Cardiac atrium fibroblast (primary cell): ENCODE measurements at places on chromosomes 1 and 21. TPM values are rescaled to one million over a fixed set of nuclear protein-coding genes. Genes with fewer than 3 reads are reported as not detected.

The PKP1 gene
- 0.18 and 0.32 TPM in 2 replicates for total RNA-seq

The GPX7 gene
- total RNA-seq, result 15.9 and 22.0 TPM in 2 replicates

The PEAR1 gene
- total RNA-seq, result 16.7 and 19.3 TPM in 2 replicates

The PTPRF gene
- total RNA-seq, result 48.9 and 58.5 TPM in 2 replicates

The ZSWIM5 gene
- total RNA-seq, result under 0.01 and 0.16 TPM in 2 replicates

The CLCA2 gene
- under 0.01 and 0.16 TPM in 2 replicates for total RNA-seq

The SELENBP1 gene
- 65.3 and 69.2 TPM in 2 replicates for total RNA-seq

The SYNC gene
- 31.2 and 45.2 TPM in 2 replicates for total RNA-seq

The TPTE gene
- total RNA-seq, result not detected in 2 replicates

The LRRC38 gene
- not detected in 2 replicates for total RNA-seq

The TTLL10 gene
- total RNA-seq, result not detected in 2 replicates

The INAVA gene
- not detected in 2 replicates for total RNA-seq

The DENND2C gene
- 0.54 and 1.9 TPM in 2 replicates for total RNA-seq

The NBPF10 gene
- 1.9 and 2.5 TPM in 2 replicates for total RNA-seq

The CRNN gene
- not detected in 2 replicates for total RNA-seq

The LRRC71 gene
- not detected in 2 replicates for total RNA-seq

The ANGPTL3 gene
- not detected in 2 replicates for total RNA-seq

The ASAP3 gene
- 37.7 and 41.9 TPM in 2 replicates for total RNA-seq

The RALGPS2 gene
- total RNA-seq, result 15.9 and 29.1 TPM in 2 replicates

The TCHH gene
- total RNA-seq, result not detected in 2 replicates
